ENCODE measurements at places on chromosomes 7 and 10. TPM values are rescaled to one million over a fixed set of nuclear protein-coding genes. Genes with fewer than 3 reads are reported as not detected.

AP1S1 gene
- 10.8 TPM for total RNA-seq

AMPH gene
- 0.26 TPM for total RNA-seq

DRGX gene
- not detected for total RNA-seq

TLL2 gene
- total RNA-seq: not detected

ARHGAP21 gene
- total RNA-seq: 28.0 TPM

NKX1-2 gene
- not detected for total RNA-seq

PLCE1 gene
- total RNA-seq: not detected

ANKRD1 gene
- not detected for total RNA-seq

YWHAG gene
- total RNA-seq: 51.6 TPM

Data from CD4-positive, alpha-beta memory T cell (primary cell).